ENCODE measurements at places on chromosomes 4 and X.

GRCh38 chr4:181799561-181800069, 443.6 kb upstream of the TENM3 start:
- no peak for DNase-seq

GRCh38 chr4:54318904-54319303, 89.8 kb downstream of the PDGFRA start:
- DNase-seq = peak; percentile 50

- no peak for DNase-seq
Measured at GRCh38 chr4:176778491-176778890, 14.2 kb downstream of the VEGFC start.

GRCh38 chr4:98399915-98400314, 138.7 kb downstream of the RAP1GDS1 start:
- no peak for DNase-seq

DNA sequence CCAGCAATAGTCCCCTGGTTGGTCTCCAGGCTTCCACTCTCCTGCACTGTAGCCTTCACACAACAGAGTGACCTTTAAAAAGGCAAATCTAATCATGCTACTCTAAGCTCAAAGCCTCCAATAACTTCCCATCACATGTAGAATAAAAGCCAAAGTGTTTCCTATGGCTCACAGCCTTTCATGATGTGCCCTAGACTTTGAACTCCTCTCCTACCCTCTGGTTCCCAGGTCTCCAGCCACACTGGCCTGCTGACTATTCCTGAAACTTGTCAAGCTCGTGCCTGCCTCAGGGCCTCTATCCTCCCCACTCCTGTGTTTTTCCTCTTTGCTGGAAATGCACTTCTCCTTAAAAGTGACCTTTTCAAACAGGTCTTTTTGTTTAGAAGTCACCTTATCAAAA, 3.1 kb downstream of the MANBA start:
- DNase-seq = no peak

GRCh38 chrX:38649221-38649620, 87.9 kb downstream of the TSPAN7 start:
- no peak for DNase-seq

- peak; percentile 45 for DNase-seq
Measured at GRCh38 chr4:174928174-174928573, 10.0 kb downstream of the ADAM29 start.

GRCh38 chr4:48898733-48899431, 7.7 kb downstream of the OCIAD2 start:
- peak; percentile 13 for DNase-seq

GRCh38 chr4:25172961-25173915, 13.0 kb upstream of the SEPSECS start:
- no peak for DNase-seq

DNA sequence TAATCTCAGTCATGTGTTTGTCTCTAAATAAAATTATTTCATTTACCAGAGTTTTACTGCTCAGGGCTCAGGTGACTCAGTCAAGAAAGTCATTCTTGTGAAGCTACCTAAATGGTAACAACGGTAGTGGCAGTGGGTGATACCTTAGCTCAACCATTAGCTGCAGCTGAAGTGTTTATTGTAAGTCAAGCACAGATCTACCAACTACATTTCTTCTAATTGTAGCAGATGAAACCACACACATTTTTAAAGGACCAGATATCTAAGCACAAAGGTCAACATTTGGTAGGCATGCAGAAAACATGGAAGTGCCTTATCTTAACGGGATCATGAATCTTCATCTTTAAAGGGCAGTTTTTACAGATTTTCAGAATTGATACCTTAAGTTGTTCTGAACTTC, 79.1 kb downstream of the FAT4 start:
- no peak for DNase-seq

GRCh38 chrX:15643786-15644559, 20.6 kb downstream of the CLTRN start:
- no peak for DNase-seq

DNA sequence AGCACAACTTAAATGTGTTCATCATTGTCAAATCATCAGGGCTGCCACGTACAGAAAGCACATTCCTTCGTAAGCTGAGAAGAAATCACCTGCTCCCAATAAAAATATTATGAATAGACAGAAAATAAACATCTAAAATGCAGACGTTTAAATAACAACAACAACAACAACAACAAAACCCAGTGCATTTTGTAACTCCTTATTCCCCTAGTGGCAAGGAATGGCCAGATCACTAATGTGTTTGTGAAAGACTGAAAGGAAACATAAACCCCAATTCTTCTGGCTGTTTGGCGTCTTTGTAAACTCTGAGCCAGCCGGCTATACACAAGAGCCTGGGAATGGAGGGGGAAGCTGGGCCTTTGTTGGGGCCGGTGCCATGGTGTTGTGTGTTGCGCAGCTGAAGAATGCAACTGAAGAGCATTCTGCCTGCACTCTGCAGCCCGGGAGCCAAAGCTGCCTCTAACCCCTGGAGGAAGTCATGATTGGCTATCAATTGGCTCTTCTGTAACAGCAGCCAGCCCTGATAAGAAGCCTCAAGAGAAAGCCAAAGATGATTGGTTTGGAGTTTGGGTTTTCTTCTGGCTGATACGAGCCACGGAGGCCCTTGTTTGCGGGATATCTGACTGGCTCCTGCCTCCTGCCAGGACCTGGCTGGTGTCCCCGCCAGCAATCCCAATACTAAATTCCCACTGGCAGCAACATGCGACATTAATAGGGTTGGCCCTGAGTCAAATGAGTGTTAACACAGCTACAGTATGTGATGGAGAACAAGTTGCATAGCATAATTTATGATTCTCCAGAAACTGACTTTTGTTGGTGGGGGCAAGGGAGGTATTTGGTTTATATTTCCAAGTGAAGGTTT, 89.7 kb upstream of the TFDP3 start:
- no peak for DNase-seq

GRCh38 chr4:1716065-1716945, 4.2 kb upstream of the SLBP start:
- DNase-seq = no peak

DNA sequence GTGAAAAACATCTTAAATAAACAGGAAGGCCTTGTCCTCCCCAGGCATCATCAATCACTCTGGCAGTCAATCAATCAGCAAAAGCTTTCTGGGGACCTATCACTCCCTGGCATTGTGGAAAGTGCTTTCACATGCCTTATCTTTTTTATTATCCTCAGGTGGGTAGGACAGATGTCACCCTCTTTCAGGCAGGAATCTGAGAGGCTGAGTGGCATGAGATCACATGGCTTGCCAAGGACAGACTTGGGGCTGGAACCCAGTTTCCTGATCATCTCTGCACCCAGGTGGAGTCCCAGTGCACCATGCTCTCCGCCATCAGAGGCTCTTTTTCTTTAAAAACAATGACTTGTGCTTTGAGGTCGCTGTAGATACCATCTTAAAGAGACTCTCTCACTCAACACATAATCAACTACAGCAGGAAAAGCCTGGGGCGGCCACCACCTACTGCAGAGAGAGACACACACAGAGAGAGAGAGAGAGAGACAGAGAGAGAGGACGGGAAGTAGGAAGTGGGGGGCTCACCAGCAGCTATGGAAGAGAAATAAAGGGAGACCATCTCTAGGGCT, 282.7 kb downstream of the PTTG2 start:
- DNase-seq = no peak

DNA sequence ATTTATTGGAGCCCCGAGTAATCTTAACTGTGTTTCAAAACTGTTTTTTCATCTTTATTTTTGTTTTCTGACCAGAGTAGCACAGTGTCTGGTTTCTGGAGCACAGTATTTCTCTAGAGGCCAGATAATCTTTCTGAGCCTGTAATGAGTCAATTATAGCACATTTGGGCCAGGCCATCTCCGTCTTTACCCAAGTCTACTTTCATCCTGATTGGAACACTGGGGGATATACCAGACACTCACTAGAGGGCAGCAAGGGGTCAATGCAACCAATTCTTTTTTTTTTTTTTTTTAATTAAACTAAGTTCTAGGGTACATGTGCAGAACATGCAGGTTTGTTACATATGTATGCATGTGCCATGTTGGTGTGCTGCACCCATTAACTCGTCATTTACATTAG, 282.0 kb downstream of the ARHGAP24 start:
- no peak for DNase-seq

GRCh38 chr4:19700992-19701391, 550.7 kb upstream of the SLIT2 start:
- no peak for DNase-seq

Data from B cell (primary cell).